ENCODE measurements at places on chromosomes 16 and 17.

- DNase-seq, result no peak
Observed at GRCh38 chr16:46899443-46900143, 15.4 kb downstream of the GPT2 start.

GRCh38 chr17:12667299-12667958 lies 1.7 kb downstream of the MYOCD start:
- no peak for DNase-seq

GRCh38 chr16:85395913-85396878 lies 216.9 kb upstream of the GSE1 start:
- no peak for DNase-seq

DNA sequence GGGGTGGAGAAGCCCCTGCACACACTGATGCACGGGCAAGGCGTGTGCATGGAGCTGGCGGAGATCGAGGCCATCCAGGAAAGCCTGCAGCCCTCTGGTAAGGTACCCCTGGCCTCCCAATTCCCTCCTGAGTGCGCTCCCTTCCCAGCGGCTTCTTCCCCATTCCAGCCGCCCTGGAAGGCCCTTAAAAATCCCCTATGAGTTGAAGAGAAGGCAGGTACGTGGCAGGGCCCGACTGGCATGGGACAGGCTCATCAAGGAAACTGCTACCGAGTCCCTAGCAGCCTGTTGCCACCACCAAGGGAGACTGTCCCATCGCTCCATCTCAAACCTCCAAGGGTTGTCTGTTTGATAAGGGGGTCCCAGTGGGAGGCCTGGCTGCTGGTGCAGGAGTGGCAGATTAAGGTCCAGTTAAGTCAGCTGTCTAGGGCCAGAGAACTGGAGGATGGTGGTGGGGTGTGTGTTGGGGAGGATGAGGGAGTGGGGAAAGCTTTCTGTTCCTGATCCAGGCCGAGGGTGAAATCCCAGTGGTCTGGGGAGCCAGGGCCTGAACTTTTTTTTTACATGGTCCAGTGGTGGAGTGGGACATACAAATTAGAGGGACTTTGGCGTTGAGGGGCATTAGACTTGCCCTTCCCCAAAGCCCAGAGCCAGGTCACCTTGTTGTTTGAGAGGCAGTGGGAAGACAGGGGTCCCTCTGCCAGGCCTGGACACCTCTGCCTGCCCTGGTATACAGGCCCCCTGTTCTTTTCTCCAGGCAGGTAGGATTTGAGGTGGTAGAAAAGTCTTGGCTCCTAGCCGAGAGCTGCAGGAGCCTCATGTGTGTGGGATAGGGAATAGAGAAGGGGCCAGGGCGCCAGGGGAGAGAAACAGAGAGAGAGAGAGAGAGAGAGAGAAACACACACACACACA lies 994 bp downstream of the IGFBP4 start:
- DNase-seq, result no peak

DNA sequence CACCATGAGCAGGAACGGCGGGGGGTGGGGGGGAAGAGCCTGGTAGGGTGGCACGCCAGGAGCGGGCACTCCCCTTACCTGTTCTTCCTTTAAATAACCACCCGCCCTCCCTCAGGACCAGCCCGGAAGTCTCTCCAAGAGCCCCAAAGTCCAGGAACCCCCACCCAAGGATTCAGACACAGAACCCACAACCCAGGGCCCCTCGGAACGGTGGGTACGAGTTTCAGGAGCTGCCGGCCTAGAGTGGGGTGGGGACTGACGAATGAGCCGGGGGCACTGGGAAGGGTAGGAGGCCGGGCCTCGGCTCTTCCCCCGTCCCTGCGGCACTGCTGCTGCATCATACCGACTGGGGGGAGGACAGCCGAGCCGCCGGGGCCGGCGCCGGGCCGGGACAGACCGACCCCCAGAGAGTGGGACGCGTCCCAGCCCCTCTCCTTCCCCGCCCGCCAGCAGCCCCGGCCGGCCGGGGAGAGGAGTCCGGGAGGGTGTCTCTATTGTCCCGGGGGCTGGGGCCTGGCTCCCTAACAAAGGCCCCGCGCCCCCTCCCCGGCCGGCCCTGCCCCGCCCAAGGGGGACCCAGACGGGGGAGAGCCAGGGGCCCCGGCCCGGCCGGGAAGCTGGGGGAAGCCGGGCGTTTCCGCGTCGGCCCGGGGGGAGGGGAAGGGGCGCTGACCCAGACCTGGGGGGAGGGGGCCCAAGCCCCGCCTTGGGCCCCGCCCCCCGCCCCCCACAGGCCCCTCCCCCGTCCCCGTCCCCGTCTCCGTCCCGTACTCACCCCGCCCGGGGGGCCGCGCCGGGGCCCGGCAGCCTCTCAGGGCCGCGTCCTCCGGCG lies 747 bp downstream of the ATXN7L3 start:
- peak; percentile 69 for DNase-seq

DNA sequence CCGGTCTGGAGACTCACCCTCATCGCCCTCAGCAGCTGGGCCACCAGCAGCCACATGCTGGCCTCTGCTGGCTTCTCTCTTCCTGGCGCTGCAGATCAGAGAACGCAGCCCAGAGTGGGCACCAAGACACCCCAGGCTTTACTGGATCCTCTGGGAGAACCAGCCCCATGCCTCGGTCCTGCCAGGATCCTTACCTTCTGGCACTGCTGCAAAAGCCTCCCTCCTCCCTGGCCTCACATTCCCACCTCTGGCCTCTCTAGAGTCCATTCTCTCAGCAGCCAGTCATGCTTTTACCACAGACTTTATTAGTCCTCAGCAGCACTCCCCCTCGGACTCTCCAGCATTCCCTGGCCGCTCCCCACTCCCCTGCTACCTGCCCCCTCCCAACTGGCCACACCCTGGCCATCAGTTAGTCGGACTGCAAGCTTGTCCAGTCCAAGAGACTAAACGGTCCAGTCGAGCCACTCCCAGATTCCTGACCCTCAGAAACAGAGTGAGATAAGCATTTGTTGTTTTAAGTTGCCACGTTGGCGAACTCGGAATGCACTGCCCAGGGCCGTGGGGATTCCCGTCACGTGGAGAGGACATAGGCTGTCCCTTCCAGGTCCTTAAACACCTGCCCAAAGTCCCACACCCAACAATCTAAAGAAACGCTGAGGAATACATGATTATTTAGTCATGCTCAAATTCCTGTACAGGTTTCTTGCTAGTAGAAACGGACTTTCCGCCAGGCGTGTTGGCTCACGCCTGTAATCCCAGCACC lies 5.9 kb upstream of the SPG7 start:
- no peak for DNase-seq

- DNase-seq, result peak; percentile 64
Observed at GRCh38 chr17:49260011-49260816, 29.6 kb upstream of the PHOSPHO1 start.

DNA sequence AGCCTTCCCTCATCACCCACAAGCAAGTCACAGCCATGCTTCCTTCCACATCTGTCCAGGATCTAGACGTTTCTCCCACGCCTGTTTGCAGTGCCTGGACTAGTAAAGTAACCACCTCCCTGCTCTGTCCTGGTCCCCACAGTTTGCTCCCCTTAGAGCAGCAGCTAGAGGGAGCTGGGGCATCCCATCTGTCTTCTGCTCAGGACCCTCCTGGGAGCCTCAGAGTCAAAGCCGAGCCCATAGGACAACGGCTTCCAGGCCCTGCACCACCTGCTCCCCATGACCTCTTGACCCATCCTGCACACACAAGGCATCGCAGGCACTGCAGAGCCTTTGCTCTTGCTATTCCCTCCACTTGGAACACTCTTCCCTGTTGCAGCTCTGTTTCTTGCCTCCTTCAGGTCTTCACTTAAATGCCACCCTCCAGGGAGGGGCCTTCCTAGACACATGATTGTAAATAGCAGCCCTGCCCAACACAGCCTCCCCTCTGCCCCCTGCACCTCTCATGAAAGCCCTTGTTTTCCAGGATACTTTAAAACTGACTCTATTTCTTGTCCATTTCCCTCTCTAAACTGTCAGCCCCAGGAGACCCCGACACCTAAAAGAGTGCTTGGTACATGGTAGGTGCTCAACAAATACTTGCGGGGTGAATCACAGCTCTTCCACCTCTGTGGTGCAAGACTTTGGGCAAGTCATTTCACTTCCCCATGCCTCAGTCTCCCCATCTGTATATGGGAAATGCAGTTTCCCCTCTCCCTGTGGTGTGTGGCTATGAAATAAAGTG lies 3.1 kb downstream of the NATD1 start:
- no peak for DNase-seq

DNA sequence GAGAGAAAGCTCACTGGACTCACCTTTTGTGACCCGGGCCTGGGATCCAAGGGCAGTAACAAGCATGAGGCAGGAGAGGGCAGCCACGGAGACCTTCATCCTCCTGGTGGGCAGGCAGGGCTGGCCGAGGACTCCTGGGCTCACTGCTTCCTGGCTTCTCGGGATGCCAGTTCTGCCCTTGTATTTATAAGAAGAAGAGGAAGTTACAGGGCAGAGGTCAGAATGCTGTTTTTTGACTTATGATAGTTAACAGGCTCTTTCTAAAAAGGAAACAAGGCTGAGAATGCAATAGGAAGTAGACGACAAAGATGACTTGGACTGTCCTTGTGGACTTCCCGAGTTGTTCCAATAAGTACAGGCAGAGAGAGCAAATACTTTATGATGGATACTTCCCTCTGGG lies at the start of gene CCL23:
Gene CCL23, minus strand, starts transcription at position 174 of the 400 bp plus-strand sequence. Its CDS starts 75 bp downstream, at position 99.
- no peak for DNase-seq

DNA sequence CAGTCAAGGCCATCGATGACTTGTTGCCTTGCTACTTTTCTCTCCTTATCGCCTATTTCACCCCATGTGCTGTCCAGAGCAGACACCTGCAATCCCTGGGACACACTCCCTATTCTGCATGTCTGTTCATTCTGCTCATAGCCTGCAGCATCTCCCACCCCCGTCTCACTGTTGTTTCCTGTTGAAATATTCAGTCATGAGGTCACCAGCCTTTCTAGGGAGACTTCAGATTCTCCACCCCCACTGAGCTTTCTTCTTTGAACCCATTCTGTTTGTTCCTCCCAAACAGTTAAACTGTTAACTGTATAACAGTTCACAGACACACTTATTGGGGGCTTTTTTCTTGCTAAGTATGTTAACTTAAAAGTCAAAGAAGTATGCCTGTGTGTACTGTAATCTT lies 94.4 kb downstream of the AATF start:
- DNase-seq, result no peak

- DNase-seq, result no peak
Observed at GRCh38 chr17:17783825-17784656, 52.7 kb downstream of the SREBF1 start.

DNA sequence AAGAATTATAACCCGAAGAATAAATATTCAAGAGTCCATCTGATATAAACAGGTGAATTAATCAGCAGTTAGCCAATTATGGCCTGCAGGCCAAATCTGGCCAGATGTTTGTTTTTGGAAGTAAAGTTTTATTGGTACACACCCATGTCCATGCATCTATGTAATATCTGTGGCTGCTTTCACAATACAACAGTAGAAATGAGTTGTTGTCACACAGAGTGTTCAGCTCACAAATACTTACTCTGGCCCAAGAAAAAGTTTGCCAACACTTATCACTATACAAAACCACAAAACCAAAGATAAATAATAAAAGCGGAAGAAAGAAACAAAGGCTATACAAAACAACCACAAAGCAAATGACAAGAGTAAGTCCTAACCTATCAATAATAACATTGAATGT lies 109.4 kb downstream of the CDYL2 start:
- no peak for DNase-seq

DNA sequence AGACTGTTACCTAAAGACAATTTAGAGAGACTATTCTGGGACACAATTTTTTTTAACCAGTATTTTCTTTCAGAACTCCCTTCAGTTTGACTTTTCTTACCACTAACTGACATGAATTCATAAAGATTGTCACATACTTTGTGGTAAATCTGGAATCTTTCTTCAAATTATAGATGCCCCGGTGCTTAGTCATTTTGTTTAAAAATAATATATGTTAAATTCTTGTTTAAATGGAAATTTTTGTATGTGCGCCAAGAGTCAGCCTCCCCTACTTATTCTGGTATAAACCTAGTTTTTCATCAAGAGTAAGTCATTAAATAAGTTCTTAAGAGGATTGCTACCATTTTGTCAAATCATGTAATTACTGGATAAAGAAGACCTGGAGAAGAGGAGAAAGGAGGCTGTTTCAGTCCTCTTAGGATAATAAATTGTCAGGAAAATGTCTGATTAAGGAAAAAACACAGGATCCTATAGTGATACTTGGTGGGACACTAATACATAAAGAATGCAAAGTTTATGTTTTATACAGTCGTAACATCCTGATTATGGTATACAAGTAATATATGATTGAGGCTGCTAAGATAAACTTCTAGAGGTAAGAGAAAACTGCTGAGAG lies 424.4 kb downstream of the PMP22 start:
- DNase-seq, result no peak

DNA sequence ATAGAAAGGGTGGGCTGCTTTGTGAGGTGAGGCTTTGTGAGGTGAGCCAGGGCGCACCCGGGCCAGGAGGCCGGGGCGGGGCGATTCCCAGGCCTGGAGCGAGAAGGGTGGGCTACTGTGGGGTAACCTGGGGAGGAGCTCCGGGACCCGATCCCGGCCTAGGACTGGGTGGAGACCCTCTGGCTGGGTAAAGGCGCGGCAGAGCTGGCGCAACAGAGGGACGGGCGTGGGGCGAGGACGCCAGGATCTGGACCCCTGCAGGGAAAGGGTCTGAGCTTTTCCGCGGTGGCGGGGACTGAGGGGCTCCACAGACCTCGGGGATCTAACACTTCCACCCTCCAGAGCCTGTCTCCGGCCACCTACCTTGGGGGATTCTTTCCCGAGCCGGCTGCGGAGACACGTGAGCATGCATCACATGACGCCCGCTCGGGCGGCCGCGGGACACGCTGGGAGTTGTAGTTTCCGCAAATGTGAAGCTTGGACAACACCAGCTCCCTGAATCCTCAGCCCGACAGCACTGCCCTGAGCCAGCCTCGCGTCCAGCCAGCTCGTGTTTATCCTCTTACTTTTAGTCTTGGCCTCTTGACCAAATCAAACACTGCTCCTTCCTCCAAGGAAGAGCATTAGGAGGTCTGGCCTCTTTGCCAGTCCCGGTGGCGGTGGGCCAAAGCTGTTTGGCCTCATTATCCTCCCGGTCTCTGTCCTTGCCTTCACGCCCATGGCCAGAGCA lies at the start of gene SLC38A7:
Gene SLC38A7, minus strand, starts transcription at position 417 of the 730 bp plus-strand sequence. CDS start 4,644 bp downstream, outside the sequence.
- DNase-seq, result peak; percentile 79

- no peak for DNase-seq
Observed at GRCh38 chr16:67077871-67078270, 31.9 kb upstream of the PHAF1 start.

DNA sequence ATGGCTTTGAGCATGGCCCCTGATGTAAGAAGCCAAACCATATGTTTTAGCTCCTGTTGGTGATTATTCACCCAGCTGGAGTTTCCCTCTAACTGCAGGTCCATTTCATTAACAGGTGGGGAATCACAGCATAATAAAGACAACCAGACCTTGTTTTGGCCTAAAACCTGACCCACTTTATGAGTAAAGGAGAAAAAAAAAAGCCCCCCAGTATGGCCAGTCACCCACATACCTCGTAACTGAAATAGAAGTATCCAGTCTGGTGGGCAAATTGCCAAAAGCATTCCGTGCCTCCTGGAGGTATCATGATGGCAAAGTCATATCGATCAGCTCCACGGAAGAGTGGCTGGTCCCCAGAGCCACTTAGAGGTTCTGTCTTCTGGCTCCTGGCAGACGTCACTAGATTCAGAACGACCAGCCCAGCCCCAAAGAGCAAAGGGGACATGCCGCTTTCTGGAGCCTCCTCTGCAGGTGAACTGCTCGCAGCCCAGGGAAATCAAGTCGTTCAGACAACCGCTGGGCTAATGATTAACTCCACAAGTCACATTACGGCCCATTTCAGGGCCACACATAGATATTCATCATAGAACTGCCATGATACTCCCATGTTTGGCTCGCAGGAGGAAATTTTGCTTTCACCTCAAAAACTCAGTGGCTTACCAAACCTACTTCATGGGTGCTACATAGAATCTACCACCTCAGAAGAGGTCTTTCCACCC lies at the start of gene TMED6:
Gene TMED6, minus strand, starts transcription at position 478 of the 719 bp plus-strand sequence. Its CDS starts 33 bp downstream, at position 445.
- DNase-seq, result no peak

GRCh38 chr16:11175787-11176341 lies 80.1 kb downstream of the SOCS1 start:
- DNase-seq, result peak; percentile 67
